ENCODE measurements at places on chromosomes 16 and 17. TPM values are rescaled to one million over a fixed set of nuclear protein-coding genes. Genes with fewer than 3 reads are reported as not detected.

Gene KAT2A
- total RNA-seq, result 34.6 TPM

DNA sequence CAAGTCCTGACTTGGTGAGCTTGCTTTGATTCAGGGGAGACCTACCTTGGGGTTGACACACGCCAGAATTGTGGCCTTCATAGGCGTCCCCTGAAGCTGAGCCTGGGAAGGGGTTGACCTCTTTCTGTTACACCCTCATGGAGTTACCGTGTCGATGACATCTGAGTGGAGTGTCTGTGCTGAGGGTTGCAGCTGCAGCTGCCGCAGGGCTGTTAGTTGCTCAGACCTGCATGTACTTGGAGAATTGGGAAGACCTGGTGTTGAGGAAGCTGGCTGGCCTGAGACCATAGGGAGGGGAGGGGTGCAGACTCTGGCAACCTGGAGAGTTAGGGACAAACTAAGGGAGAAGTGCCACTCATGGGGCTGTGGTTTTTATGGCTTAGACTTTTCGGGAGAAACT, 9.6 kb downstream of the GSE1 start:
- no peak overlapping the region for H3K27ac ChIP-seq
- DNase-seq, result no peak
- H3K27me3 ChIP-seq, result no peaks in the 10 kb centered on the region
- H3K36me3 ChIP-seq, result no peaks in the 10 kb centered on the region
- H3K4me3 ChIP-seq, result no peak overlapping the region

DNA sequence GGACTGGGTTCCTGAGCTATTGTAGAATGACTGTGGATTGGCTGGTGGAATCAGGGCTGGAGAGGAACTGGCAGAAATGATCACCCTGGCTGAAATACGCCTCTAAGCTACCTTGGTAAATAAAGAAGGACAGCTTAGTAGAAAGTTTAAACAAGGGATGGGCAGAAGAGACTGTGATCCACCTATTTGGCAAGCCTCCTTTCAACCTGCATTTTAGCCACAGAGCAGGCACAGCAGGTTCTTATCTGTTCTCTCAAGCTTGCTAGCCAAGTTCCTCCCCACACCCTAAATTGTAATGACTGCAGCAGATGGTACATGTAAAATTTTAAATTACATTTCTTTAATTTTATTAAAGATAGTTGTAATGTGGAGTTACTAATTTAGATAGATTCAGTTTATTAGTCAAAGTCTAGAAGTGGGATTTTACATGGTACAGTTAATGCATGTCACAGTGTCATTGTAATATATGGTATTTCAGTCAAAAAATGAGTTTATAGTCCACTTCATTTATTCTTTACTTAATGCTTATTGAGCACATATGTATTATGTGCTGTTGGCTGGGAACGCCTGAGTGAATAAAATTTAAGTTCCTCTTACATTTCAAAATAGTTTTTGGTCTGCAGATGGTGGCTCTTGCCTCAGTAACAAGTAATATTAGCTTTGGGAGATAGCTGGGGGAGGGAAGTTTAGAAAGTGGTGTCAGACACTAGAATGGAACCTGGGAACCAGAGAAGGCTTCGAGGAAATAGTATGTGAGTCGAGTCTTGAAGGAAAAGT, 11.2 kb downstream of the EPN2 start:
- H3K27me3 ChIP-seq, result no peaks in the 10 kb centered on the region
- no peak for DNase-seq
- H3K4me1 ChIP-seq, result peaks cover 9% of the 10 kb centered on the region
- H3K36me3 ChIP-seq, result no peaks in the 10 kb centered on the region

GRCh38 chr17:46868689-46869187, 17.4 kb downstream of the WNT9B start:
- no peaks in the 10 kb centered on the region for H3K36me3 ChIP-seq
- no peak for DNase-seq
- peaks cover 10% of the 10 kb centered on the region for H3K4me1 ChIP-seq
- H3K27ac ChIP-seq, result no peak overlapping the region
- no peak overlapping the region for H3K4me3 ChIP-seq

Gene DPEP3
- not detected for total RNA-seq

- H3K4me3 ChIP-seq, result peak overlapping the region; percentile 77
- H3K27me3 ChIP-seq, result no peaks in the 10 kb centered on the region
- peak overlapping the region; percentile 56 for H3K27ac ChIP-seq
- no peak for DNase-seq
Measured at GRCh38 chr17:32141679-32142037, 644 bp upstream of the RHOT1 start.

DNA sequence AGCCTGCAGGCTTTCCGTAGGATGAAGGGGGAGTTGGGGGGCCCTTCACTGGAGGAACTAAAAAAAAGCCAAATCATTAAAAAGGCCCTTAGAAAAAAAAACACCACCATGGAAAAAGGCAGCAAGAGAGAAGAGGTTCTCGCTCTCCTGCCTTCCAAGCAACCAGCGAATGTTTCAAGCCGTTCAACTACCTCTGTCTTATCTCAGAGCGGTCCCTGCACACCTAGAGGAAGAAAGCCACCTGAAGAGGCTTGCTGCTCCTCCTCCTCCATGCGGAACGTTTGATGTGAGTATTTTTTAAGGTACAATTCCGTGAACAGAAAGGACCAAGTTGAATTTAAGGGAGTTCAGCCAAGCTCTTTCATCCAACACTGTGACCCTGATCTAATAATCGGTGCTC, 9.2 kb downstream of the NXN start:
- no peaks in the 10 kb centered on the region for H3K4me1 ChIP-seq
- H3K27ac ChIP-seq, result no peak overlapping the region
- no peak overlapping the region for H3K4me3 ChIP-seq
- no peaks in the 10 kb centered on the region for H3K36me3 ChIP-seq

DNA sequence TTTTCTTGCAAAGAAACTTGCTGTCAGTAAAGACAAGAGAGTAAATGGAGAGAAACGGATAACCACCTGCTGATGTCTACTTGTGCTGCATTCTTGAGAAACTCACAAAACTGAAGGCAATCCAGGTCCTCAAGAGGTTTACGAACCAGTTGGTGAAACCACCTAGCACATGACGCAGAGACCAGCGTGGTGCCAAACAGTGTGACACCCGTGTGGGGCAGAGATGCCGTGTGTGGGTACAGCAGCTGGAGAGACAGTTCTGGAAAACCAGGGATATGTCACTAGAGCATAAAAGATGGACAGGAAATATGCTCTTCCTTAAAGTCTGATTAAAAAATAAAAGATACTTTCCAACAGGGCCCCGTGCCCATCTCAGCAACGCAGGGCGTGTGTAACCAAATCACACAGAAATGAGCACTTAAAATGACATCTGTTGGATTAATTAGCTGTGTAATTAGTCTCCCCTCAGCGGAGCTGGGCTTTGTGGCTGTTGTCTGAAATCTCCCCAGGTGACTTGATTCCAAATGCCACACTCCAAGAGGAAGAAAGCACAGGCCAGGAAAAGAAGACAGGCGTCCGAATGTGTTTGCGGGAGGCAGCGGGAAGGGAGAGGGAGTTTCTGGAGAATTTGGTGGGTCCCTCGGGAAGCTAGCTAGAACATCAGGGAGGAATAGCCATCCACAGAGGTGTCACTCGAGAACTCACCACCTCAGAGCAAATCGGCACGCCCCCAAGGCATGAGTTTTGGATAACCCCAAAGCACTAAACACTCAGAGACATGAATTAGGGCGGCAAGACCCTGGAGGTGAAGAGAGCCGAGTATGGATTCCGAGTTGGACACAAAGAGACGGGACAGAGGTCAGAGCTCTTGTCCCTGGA, 109.8 kb downstream of the ZFHX3 start:
- no peaks in the 10 kb centered on the region for H3K27me3 ChIP-seq
- DNase-seq, result no peak
- H3K4me1 ChIP-seq, result no peaks in the 10 kb centered on the region
- no peaks in the 10 kb centered on the region for H3K36me3 ChIP-seq
- no peak overlapping the region for H3K27ac ChIP-seq
- no peak overlapping the region for H3K4me3 ChIP-seq

Gene HASPIN
- 20.3 TPM for total RNA-seq

DNA sequence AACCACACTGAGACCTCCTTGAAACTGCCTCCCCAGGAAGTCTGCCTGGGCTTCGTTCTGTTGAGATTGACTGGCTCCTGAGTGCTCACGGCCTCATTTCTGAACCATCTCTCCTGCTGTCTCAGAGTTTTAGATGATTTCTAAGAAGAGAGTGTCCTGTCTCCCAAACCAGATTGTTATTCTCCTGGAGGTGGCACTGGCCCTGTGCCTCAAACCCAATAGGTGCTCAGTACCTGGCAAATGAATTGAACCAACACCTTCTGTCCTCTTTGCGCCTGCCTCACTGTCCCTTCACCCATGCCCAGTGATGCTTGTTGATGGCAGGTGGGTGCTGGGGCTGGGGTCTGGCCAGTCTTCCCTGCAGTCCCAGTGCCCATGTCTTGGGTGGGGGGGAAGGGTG, 36.3 kb upstream of the C1QL1 start:
- no peaks in the 10 kb centered on the region for H3K4me1 ChIP-seq
- H3K27ac ChIP-seq, result no peak overlapping the region
- no peaks in the 10 kb centered on the region for H3K36me3 ChIP-seq
- no peak for DNase-seq
- H3K27me3 ChIP-seq, result no peaks in the 10 kb centered on the region
- H3K4me3 ChIP-seq, result no peak overlapping the region

GRCh38 chr17:63516910-63517824, 6.0 kb upstream of the KCNH6 start:
- no peak for DNase-seq
- H3K27me3 ChIP-seq, result no peaks in the 10 kb centered on the region
- no peak overlapping the region for H3K4me3 ChIP-seq
- no peak overlapping the region for H3K27ac ChIP-seq
- no peaks in the 10 kb centered on the region for H3K36me3 ChIP-seq

Gene SEPTIN12
- total RNA-seq, result not detected

DNA sequence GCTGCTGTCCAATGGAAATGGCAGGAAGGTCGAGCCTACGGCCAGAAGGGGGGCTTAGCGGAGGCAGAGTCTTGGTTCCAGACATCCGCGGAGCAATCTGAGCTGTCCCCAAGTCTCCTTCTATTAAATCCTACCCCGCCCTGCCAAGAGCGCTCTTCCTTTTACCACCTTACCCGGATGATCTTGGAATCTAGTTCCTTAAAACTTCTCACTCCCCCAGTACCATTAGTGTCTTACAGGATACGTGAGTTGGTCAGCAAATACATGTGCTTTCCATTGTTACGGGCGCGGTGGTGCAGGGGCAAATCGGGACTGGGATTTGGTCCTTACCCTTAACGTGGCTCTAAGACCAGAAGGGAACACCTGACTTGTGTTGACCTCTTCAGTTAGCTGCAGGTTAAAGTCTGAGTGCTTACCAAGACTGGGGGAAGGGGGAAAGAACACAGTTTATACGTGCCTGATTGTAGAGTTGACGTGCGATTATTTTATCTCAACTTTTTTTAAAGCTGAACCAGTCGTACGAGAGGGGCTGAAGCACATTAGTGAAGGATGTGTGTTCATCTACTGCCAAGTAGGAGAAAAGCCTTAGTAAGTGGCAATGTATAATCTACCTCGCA, 495 bp downstream of the TXNDC17 start:
- H3K4me1 ChIP-seq, result peaks cover 36% of the 10 kb centered on the region
- peak; percentile 66 for DNase-seq
- peaks cover 38% of the 10 kb centered on the region for H3K36me3 ChIP-seq
- H3K27me3 ChIP-seq, result no peaks in the 10 kb centered on the region
- peak overlapping the region; percentile 88 for H3K4me3 ChIP-seq

Gene PRR35
- not detected for total RNA-seq

DNA sequence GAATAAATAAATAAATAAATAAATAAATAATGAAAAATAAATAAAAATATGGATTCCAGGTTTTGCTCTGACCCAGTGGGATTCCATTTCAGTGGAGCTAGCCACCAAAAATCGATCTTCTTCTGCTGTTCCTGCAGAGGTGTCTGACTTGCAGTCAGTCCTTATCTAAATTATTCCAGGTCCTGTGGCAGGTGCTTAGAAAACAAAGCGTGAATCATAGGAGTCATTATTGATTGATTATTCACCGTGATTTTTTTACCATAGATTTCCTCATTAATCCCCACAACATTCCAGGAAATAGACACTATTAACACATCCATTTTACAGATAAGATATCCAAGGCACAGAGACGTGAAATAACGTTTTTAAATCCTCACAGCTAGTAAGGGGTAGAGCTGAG, 31.5 kb upstream of the ABR start:
- H3K4me1 ChIP-seq, result peaks cover 38% of the 10 kb centered on the region
- H3K36me3 ChIP-seq, result no peaks in the 10 kb centered on the region
- no peak overlapping the region for H3K4me3 ChIP-seq
- H3K27ac ChIP-seq, result 0 out of 2 replicates have a peak overlapping the region, but pooled peaks have one; percentile 29
- H3K27me3 ChIP-seq, result no peaks in the 10 kb centered on the region
- no peak for DNase-seq

DNA sequence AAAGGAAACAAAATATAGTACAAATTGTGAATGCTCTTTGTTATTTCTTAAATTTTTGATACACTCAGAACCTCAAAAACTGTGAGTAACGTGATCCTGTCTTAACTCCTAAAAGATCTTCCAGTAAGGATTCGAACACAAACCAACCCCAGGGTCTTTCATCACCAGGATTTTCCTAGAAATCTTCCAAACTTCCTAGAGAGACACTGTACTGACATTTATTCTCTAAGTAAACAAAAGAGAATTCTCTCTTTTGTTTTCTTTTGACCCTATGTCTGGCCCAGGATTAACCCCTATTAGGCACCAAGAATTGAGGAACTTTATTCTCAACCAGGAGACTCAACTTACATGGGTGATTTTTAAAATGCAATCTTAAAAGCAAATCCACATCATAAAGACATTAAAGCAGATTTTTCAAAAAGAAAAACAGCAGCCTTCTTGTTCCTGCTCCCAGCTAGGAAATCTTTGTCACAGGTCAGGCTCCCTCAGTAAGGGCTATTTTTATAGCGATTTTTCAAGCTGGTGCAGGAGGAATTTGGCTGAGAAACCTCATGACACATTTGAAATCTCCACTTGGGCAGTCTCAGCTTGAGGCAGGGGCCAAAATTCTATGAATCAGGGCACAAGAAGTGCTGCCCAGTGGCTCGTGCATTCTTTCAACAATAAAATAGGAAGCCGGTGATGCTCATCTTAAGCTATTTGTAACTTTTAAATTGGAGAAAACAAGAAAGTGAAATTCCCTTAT, 6.2 kb upstream of the SMG1 start:
- H3K36me3 ChIP-seq, result no peaks in the 10 kb centered on the region
- H3K4me3 ChIP-seq, result no peak overlapping the region
- no peak overlapping the region for H3K27ac ChIP-seq
- DNase-seq, result no peak
- no peaks in the 10 kb centered on the region for H3K27me3 ChIP-seq
- peaks cover 9% of the 10 kb centered on the region for H3K4me1 ChIP-seq

DNA sequence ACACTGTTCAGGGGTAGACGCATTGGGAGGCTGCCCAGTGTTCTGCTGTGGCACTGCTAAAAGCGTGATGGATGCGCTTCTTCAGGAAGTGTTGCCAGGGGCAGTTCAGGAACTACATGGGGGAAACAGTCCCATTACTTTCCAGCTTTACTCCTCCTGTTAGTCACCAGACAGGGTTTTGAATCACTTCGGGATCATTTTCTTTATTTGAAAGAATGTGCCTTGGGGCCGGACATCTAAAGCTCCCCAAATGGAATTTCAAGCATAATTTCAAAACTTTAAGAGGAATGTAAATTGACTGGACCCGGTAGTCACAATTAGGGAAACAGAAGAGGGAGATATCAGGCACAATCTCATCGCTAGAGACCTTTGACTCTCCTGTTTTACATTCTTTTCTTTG, 1.3 kb upstream of the KRTAP2-1 start:
- DNase-seq, result peak; percentile 1
- no peaks in the 10 kb centered on the region for H3K4me1 ChIP-seq
- no peak overlapping the region for H3K4me3 ChIP-seq
- H3K27me3 ChIP-seq, result no peaks in the 10 kb centered on the region
- H3K27ac ChIP-seq, result no peak overlapping the region
- H3K36me3 ChIP-seq, result no peaks in the 10 kb centered on the region
